GM12865 (cell line): ENCODE measurements at places on chromosomes 4 and X.

GRCh38 chr4:128861856-128862518, 52.5 kb downstream of the JADE1 start:
- peak; percentile 19 for DNase-seq

DNA sequence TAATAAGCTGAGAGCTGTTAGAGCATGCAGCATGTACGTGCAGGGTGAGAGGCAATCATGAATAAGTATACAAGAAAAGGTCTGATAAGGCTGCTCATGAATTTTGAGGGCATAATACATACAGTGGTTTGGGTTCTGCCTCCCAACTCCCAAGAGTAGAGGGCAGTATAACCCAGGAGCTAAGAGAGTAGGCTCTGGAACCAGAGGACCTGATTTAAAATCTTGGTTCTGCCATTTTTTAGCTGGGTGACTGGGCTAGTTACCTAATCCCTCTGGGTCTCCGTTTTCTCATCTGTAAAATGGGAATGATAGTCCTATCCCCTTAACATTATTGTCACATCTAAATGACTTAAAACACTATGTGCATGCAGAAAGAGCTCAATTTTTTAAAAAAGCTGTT, 85.3 kb downstream of the LNX1 start:
- no peak for DNase-seq

DNA sequence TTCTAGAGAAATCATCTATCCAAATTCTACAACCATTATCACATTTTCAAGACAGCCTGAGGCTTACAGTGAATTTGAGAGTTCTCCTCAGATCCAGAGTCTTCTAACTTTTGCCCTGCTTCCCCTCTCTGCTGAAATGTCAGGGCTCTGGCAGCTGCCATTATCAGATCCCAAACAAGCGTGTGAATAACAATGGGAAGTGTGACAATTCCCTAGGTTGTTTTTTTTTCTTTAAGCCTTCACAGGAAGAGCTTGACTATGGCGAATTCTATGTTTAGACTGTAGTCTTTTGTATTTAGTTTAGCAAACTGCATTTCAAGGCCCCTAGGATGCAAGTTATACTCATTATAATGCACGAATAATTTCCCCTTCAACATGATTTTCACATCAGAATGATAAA, 61.3 kb upstream of the KDR start:
- no peak for DNase-seq

DNA sequence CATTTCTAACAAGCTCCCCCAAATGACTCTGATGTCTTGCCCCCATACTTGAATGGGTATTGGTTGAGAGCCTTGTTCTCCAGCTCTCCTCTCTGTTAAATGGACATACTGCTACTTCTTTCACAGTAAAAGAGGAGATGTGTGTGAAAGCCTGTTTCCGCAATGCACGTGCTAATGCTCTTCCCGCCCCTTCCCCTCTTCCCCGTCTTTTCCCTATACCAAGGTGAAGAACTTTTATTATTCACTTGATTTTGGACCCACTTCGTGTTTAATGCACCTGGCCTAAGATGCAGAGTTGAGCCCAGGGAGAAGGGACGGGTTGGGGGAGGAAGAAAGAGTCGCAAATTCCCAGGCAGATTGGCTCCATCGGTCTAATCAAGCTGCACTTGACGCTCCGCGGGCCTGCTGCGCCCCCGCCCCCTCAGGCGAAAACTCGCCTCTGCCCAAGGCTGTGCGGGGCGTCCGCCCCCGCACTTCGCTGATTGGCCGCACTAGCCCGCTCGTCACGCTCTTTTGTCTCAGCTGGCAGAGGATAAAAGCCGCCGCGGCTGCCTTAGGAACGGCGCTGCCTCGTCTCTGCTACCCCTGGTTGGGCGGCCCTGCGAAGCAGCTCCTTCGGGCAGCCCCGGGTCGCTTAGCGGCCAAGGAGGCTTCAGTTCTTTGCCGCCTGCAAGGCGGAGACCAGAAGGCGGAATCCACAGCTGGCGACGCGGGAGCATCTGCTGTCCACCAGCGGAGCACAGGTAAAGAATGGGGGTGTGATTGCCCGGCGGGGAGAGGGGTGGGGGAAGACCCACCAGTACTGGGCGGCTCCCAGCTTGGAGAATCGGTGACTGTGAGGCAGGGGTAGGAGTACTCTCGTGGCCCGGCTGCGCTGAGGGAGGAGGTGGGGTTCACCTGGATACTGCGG, at the start of gene ZCCHC12:
Gene ZCCHC12 (plus strand): TSS at position 562 of the 910 bp plus-strand sequence. CDS start 1,421 bp downstream, outside the sequence.
- DNase-seq: peak; percentile 7

- no peak for DNase-seq
Measured at GRCh38 chr4:125244848-125245450, 69.8 kb upstream of the FAT4 start.

DNA sequence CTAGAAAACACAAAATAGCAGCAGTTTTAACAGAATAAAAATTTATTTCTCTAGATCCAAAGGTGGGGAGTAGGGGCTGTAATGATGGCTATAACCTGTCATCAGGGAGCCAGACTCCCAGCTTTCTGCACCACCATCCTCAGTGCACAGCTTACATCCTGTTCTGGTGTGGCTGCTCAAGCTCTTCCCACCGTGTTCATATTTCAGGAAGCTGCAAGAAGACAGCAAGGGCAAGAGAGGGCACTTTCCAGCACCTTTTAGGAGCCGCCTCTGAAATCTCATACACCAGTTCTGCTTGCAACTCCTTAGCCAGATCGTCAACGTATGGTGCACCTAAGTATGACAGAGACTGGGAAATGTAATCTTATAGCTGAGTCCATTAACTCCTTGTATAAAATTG, 253.7 kb downstream of the CENPC start:
- DNase-seq: no peak

GRCh38 chr4:138320030-138320429, 77.9 kb upstream of the SLC7A11 start:
- DNase-seq: no peak

- DNase-seq: peak; percentile 66
Measured at GRCh38 chr4:109803924-109804571, 2.2 kb upstream of the CFI start.

GRCh38 chr4:1010395-1011021, 918 bp upstream of the FGFRL1 start:
- peak; percentile 42 for DNase-seq

GRCh38 chr4:6264225-6264540, 5.5 kb upstream of the WFS1 start:
- DNase-seq: peak; percentile 64

DNA sequence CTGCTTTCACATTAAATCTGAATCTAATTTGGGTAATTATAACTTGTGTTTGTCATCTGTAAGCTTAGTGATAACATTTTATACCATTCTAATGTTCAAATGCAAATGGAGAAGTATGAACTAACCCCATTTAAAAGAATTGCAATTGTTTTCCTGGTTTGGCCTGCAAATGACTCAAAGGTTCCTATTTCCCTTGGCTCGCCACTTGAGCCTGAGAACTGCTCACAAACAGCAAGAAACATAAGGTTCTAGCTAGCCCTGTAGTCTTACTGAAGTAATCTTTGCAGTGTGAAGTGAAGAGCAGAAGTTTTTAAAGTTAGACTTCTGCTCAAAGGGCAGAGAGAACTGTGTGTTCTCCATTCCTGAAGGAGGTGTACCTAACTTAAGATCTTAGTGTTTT, 27.2 kb downstream of the UPRT start:
- no peak for DNase-seq

DNA sequence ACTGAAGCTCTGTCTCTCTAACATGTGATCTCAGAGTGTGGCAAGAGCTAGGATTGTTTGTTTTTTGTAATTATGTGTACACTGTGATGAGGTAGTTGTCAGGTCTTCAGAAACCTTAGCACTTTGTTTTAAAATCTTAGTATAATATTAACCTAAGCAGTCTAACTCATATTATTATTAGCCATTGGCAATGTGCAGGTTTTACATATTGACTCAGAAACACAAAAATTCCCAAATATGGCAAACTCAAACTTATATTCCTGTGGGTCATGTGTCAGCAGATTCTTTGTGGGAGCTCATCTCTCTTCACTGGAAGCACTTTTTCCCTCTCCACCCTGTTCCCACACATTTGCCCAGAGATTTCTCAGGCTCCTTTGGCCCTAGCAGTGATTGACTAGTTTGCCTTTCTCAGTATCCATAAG, 8.2 kb upstream of the PWWP3B start:
- no peak for DNase-seq

DNA sequence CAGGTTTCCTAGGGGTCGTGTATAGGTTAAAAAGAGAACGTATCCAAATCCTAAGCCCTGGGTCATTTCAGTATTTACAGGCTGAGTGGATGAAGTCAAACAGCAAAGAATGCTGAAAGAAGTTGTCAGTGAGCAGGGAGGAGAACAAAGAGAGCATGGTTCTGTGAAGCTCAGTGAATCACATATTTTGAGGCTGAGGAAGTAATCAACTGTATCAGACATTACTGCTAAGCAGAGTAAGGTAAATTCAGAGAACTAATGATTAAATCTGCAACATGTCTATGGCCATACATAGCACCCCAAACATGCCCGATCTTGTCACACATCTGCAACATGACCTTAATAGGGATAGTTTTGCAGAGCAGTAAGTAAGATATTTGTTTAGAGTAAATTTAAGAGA, 1130.3 kb downstream of the RAPGEF2 start:
- DNase-seq: no peak

DNA sequence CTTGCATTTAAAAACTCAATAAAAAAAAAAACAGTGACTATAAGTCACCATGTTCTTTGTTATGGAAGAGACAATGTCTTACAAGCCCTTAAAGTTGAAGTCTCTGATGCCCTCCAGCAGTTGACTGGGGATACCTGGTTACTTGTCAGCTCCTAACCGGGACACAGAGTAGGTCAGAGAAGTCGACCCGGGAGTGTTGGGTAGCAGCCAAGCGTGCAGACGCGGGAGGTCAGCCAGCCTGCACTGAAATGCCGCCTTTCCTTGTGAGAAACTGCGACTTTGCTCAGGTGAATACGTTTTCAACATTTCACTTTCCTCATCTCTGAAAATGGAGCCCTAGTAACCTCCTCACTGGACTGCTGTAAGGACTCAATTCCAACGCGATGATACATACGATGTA, 81.8 kb downstream of the F11 start:
- no peak for DNase-seq

GRCh38 chr4:11495291-11495690, 66.6 kb upstream of the HS3ST1 start:
- DNase-seq: no peak

- DNase-seq: no peak
Measured at GRCh38 chrX:40506201-40506985, 74.4 kb upstream of the ATP6AP2 start.

- DNase-seq: no peak
Measured at GRCh38 chr4:119980456-119980855, 86.2 kb downstream of the MAD2L1 start.

DNA sequence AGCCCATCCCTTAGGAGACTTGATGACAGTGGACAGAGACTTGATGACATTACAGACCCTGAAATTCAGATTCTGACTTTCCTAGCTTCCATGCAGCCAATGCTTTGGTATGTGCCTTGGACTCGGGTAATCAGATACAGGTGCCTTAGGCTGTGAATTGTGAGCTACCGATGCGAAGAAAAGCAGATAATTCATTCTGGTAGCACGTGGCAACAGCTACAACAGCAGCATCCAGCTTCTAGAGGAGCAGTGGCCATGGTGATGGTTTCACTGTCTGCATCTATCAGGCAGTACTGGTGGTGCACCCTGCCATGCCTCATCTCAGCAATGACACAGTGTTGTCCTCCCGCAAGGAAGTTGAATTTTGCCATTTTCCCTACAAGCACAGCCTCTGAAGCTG, 126.9 kb upstream of the TAPT1 start:
- no peak for DNase-seq

DNA sequence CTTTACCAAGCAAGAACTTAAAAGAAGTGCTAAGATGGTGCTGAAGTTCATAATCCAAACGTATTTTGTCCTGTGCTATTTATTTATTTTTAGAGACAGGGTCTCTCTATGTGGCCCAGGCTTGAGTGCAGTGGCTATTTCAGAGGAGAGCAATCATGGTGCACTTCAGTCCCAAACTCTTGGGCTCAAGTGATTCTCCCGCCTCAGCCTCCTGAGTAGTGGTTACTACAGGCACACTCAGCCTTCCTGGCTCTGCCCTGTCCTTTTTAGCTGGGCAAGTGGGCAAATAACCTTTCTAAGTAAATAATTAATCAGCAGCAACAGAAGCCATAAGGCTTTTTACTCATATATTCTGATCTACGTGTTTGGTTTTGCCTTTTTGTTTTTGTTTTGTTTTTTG, 2.6 kb downstream of the NSD2 start:
- no peak for DNase-seq

DNA sequence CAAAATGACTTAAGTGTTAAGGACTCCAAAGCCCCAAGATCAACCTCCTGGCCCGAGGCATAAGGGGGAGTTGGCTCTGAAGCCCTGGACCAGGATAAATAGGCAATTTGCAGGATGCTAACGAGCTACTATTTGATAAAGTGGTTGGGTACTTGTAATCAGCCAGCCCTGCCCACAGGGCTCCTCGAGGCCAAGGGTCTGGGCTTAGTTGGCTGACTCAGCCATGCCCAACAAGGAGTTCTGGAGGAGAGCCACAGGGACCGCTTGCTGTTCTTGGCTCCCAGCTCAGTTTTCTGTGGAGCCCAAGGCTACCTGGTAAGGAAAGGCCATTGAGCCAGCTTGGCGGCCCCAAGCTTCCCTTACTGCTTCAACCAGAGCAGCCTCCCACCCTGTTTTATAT, 7.8 kb downstream of the HMGB3 start:
- DNase-seq: no peak

DNA sequence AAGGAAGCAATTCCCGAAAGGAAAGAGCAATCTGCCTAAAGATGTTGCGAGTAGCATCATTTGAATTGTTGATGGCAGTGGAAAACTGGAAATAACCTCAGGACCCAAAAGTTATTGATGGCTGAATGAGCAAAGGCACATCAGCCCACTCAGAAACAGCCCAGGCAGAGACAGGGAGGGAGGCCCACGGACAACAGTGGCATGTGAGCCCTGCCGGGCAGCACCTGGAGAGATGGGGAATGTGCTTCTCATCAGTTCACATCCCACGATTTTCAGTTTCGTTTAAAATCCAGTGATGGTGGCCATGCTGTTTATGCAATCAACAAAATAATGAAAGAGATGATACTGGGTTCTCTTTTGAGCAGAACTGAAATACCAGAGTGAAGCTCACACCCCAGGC, 80.0 kb downstream of the JAKMIP1 start:
- no peak for DNase-seq

GRCh38 chrX:76555816-76556215, 128.3 kb downstream of the MAGEE1 start:
- DNase-seq: peak; percentile 58

- DNase-seq: no peak
Measured at GRCh38 chr4:30828264-30828926, 108.2 kb downstream of the PCDH7 start.

- DNase-seq: no peak
Measured at GRCh38 chr4:82501154-82501442, 60.7 kb downstream of the TMEM150C start.

DNA sequence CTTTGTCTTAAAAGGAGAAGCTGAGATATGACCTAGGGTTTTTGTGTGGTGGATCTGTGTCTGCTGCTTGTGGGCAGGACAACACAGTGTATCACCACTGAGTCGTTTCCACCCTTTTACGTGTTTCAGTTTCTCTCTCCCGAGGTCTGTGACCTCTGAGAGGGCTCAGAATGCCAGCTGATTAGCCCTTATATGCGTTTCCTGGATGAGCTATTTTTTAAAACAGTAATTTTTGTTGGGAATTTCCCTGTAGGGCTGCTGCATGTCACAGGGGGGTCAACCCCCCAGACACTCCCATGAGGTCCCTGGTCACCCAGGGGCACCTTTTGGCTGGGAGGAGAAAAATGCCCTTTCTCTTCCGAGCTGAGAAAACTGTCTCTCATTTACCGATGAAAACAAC, 170.4 kb upstream of the CASK start:
- DNase-seq: peak; percentile 78
